Effector memory CD4-positive, alpha-beta T cell (primary cell): ENCODE measurements at places on chromosomes 3 and 15.

DNA sequence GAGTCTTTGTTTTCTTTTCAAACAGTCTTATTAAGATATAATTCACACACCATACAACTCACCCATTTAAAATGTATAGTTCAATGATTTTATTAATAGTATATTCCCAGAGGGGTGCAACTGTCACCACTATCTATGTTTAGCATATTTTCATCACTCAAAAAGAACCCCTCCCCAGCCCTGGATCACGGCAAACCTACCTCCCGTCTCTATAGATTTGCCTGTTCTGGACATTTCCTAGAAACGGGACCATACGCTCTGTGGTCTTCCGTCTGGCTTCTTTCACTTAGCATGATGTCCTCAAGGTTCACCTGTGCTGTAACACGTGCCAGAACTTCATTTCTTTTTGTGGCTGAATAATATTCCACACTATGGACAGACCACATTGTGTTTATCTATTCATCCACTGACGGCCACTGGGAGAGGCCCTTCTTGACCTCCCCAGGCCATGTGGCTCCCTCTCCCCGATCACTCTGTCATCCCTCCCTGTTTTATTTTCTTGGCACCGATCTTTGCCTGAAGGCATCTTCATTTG, 56.4 kb downstream of the IQSEC1 start:
- DNase-seq: no peak

- peak; percentile 49 for DNase-seq
Measured at GRCh38 chr3:138781012-138781470, 53.7 kb downstream of the PIK3CB start.

DNA sequence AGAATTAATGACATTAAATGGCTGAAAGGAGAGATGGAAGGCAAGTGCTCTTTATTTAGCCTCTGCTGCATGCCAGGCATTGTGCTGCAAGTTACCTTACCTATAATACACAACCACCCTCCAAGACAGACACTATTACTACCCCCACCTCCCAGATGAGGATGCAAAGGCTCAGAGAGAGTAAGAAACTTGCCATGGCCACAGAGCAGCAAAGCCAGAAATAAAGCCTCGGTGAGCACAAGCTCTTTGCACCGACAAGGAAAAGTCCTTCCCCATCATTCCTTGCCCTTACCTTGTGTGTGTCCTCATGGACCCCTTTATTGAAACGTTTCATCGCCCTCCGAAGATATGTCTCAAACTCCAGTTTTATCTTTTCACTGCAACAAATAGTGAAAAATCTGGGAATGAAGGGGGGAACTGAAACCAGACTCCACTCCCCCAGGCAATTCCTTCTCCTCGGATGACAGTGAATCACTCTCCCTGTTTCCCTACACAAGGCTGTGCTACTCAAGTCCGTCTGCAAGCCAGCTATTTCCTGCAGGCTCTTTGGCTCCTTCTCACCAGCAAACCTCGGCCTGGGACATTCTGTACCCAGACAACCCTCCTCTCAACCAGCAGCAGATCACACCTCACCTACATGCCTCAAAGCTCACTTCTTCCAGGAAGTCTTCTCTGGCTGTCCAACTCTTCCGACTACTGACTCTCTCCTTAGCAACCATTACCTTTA, 11.4 kb downstream of the XPC start:
- no peak for DNase-seq

DNA sequence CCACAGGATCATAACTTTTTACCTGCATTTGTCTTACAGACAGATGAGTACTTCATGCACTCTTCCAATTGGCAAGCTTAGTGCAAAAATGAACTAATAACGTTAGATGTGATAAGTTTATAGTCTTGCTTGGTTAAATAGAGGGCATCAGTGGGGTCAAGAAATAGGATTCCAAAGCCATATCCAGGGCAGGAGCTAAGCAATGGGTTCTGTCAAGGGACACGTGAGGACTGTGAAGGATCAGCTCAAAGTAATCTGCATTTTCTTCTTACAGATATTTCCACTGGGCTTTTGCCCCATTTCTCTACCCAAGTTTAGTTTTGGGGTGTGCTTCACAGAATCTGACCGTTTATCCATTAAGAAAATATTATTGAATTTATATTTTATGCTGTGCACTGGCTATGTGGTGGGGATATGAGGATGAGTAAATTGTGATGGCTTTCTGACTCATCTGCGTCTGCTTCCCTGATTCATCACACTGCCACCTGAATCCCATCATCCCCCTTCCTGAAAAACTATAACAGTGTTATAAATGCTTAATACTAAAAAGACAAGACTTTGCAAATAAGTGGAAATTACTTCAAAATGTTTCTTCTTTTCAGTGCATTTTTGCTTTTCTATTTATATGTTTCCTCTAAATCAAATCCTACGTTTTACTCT, 17.5 kb downstream of the PPP2R3A start:
- DNase-seq: no peak

DNA sequence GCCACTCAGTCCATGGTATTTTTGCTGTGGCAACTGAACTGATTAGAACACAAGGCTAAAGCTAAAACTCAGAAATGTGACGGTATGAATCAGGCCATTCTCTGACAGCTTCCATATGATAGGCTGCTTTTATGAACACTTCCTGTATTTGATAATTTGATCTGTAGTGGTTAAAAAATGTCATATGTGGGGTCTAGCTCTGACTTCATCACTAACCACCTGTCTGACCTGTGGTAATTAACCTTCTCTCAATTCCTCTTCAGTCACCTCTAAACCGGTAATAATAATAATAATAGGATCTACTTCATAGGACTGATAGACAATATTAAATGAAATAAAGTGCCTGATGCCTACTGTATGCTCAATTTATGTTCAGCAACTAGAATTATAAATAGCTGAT, 223.2 kb downstream of the MBNL1 start:
- DNase-seq: no peak

GRCh38 chr3:126464997-126465396, 10.7 kb downstream of the ZXDC start:
- DNase-seq: no peak

DNA sequence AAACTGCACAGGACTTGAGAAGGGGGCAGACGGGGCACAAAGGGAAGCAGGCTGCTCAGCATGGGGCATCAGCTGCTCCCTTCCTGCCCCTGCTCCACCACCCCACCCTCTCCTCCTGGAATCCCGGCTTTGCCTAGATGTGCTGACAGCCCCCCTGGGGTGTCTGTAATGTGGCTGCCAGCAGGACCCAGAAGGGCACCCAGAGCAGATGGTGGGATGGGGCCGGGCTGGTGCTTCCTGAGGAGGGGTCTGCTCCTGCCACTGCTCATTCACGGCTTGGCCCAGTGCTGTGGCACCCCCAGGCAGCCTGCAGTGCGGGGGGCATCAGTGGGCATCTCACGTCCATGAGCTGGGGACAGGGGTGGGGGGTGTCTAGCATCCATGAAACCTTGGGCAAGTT, 10.2 kb downstream of the H1-8 start:
- no peak for DNase-seq

DNA sequence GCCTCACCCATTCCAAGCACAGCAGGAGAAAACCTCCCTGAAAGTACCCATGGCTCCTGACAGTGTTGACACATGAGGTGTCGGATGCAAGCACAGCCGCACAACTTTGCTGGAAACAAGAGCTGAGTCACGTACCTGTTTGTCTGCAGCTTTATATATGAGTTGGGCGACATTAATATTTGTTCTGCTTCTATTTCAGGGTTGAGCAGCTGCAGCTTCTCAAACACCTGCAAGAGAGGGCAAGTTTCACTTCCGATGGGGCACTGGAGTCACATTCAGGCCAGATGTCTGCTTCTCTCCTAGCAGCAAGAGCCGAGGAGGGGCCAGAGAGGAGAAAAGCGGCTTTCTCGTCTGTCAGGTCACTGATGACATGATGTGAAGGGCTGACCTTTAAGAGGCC, 88.0 kb downstream of the NUP210 start:
- no peak for DNase-seq

- DNase-seq: no peak
Measured at GRCh38 chr3:140206196-140207040, 271.4 kb downstream of the CLSTN2 start.

GRCh38 chr3:140572334-140572733, 105.5 kb upstream of the TRIM42 start:
- DNase-seq: no peak

DNA sequence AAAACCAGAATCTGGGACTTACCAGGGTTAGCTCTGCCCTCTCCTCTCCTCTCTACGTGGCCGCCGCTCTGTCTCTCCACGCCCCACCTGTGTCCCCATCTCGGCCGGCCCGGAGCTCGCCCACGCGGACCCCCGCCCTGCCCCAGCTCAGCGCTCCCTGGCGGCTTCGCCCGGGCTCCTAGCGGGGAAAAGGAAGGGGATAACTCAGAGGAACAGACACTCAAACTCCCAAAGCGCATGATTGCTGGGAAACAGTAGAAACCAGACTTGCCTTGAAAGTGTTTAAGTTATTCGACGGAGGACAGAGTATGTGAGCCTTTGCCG, 5.4 kb downstream of the ISL2 start:
- no peak for DNase-seq

- DNase-seq: no peak
Measured at GRCh38 chr3:144409319-144409718, 437.7 kb downstream of the DIPK2A start.

- no peak for DNase-seq
Measured at GRCh38 chr3:127324076-127324475, 36.2 kb upstream of the PRR20G start.

- DNase-seq: no peak
Measured at GRCh38 chr15:93861413-93861812, 369.9 kb upstream of the MCTP2 start.

- DNase-seq: peak; percentile 24
Measured at GRCh38 chr3:43769885-43770425, 79.2 kb downstream of the ABHD5 start.

DNA sequence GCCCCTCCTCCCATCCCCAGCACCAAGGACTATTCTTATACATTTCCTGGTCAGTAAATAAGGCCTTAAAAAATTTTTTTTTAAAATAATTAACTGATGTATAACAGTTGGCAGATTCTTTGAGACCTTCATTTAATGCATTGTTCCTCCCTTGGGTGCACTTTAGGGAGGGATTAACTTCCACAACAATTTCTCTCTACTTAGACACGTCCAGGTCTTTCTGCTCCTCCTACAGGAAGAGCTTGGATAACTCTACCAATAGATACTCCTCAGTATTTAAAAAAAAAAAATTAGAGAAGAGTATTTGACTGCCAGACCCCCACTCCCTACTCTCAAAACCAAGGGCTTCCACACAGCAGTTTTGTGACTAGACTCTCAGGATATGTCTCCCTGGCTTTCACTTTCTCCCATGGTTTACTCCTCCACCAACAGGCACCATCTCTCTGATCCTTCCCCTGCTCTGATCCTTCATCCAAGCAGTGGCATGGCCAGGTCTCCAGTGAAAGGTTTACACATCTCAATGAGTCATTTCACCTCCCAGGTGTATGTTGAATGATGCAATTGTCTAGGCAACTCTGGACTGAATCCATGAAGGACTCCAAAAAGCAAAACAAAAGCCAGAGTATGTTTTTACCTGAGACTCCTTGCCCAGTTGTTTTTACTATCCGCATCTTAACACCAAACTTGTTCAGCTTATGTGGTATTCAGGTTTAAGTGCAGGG, 7.4 kb downstream of the ZIC4 start:
- no peak for DNase-seq

DNA sequence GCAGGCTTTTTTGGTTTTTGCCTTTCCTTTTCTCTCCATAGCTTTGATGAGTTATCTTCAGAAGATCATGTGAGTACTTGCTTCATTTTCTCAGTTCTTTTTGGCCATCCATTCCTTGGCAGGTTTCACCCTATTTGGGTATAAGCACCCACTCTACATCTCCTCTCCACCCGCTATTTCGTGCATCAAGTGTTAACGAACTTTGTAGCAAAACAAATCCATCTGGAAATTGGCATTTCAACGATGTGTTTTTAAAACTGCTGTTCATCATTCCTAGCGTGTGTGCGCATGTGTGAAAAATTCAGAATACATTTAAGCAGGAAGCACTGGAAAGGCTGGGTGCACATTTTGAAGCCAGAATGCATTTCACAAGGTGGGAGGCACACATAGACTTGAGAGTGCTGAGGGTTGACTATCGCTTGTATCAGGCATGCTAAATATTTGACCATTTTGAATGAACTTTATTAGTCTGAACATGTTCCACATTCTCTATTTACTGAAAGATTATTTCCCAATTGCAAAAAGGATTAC, 89.7 kb upstream of the FHIT start:
- no peak for DNase-seq

DNA sequence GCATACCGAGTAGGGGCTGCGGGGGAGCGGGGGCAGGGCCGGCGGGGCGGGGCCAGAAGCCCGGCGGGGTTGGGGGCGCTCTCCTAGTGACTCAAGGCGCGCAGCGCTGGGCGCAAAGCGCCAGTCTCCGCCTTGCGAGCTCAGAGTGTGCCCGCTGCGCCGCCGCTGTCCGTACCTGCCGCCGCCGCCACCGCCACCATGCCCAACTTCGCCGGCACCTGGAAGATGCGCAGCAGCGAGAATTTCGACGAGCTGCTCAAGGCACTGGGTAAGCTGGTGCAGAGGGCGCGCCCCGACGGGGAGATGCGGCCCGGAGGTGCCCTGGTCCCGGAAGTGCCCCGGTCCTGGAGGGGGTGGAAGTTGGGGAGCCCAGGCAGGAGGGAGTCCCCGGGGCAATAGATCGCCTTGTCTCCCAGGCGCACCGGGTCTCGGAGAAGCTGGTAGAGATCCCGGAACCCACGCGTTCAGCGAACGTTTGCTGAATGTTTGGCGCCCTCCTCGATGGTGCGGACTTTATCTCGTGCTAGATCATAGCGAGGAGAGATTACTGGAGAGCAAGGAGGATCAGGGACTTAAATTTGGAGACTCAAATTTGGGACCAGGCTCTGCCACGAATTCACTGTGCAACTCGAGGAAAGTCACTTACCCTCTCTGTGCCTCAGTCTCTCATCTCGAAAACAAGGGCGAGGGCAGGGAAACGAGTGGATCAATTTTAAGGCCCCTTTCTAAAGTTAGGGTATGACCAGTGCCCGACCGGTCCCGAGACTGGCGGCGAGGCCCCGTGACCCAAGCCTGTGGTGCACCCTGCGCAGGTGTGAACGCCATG, at the start of gene CRABP1:
TSS of gene CRABP1 (plus strand) at position 123 of the 826 bp plus-strand sequence. CDS start at position 199, 76 bp downstream.
- no peak for DNase-seq

- DNase-seq: no peak
Measured at GRCh38 chr15:44222478-44222877, 27.4 kb upstream of the FRMD5 start.

- DNase-seq: no peak
Measured at GRCh38 chr3:175668300-175668699, 809.2 kb downstream of the NAALADL2 start.

- DNase-seq: peak; percentile 62
Measured at GRCh38 chr3:18444595-18445400, 19.7 kb upstream of the SATB1 start.

DNA sequence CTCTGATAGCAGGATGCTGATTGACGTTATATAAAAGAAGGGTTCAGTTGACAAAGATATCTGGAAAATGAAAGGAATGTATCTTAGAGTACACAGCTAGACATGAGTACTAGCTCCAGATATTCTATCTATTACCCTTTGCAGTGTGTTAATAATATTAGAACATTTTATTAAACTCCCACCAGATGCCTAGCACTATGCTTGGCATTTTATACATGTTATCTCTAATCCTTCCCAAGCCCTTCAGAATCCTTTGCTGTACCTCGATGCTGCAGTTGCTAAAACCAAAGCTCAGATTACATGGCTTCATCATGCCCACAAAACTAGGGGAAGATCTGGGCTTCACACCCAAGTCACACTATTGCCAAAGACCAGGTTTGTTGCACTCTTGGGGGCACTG, 350.1 kb upstream of the AZI2 start:
- no peak for DNase-seq

- DNase-seq: peak; percentile 69
Measured at GRCh38 chr15:78241017-78241416, 6.7 kb upstream of the ACSBG1 start.

- DNase-seq: no peak
Measured at GRCh38 chr3:139561959-139562676, 22.6 kb upstream of the RBP1 start.
